Activated CD4-positive, alpha-beta T cell treated with anti-CD3 and anti-CD28 coated beads for 36 hours (primary cell): ENCODE measurements at places on chromosomes 5 and 9.

DNA sequence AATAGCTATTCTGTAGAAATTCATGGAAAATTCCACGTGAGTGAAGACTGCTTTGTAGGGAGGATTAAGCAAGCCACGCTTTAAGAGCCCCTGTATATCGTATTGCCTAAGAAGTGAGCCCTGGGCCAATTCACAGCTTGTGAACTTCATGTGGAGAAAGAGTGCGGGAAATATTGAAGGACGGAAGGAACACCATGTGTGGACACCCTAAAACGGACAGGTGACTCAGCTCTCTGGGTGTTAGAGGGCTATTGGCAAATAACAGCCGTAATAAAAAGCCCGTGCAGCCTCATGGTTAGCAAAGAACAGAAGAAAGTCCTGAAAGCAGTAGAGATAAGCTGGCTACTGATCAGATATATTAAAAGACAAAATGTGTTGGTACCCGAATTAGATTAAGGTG lies 26.4 kb downstream of the ZNF366 start:
- no peak overlapping the region for H3K4me3 ChIP-seq
- peaks cover 12% of the 10 kb centered on the region for H3K27me3 ChIP-seq
- no peaks in the 10 kb centered on the region for H3K4me1 ChIP-seq
- no peak overlapping the region for H3K27ac ChIP-seq
- no peaks in the 10 kb centered on the region for H3K36me3 ChIP-seq
- no peak for DNase-seq

GRCh38 chr9:34830068-34830467 lies 120.1 kb upstream of the CCL21 start:
- H3K36me3 ChIP-seq, result no peaks in the 10 kb centered on the region
- no peak for DNase-seq
- H3K27ac ChIP-seq, result no peak overlapping the region
- H3K27me3 ChIP-seq, result peaks cover 7% of the 10 kb centered on the region
- no peak overlapping the region for H3K4me3 ChIP-seq

DNA sequence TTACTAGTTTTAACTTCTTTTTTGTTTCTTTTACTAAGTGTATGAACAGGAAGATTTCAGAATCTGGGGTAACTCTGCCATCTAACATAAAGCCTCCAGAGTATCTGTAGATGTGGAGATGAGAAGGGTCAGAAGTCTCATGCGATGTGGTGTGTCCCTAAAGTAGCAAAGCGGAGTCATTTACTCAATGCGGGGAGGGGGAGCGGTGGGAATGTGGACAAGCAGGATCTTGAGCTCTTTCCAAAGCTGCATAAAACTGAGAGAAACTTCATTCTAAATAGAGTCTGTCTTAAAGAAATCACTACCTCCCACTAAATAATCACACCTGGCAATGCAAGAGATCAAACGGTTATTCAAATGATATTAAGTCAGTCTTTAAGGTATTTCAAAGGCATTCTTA lies 92.4 kb downstream of the MED27 start:
- no peaks in the 10 kb centered on the region for H3K36me3 ChIP-seq
- peaks cover 8% of the 10 kb centered on the region for H3K4me1 ChIP-seq
- H3K27ac ChIP-seq, result no peak overlapping the region
- no peaks in the 10 kb centered on the region for H3K27me3 ChIP-seq
- H3K4me3 ChIP-seq, result no peak overlapping the region

DNA sequence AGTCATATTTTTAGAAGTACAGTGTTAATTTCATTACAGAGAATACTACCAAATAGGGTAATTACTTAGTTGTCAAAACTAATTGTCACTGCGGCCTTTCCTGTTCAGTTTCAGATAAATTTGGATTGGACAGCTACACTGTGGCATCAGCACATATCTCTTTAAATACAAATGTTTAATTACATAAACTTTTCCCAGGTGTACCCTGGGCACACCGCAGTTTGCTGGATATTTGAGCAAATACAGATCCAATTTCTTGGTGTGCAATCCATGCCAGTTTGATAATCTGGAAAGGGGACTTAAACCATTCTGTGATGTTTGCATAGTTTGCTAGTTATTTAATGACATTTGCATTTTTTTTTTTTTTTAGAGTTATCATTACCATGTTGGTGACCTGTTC lies 10.8 kb downstream of the ATP6V0E1 start:
- H3K4me3 ChIP-seq, result no peak overlapping the region
- H3K36me3 ChIP-seq, result peaks cover 37% of the 10 kb centered on the region
- no peak overlapping the region for H3K27ac ChIP-seq
- H3K4me1 ChIP-seq, result peaks cover 45% of the 10 kb centered on the region
- no peaks in the 10 kb centered on the region for H3K27me3 ChIP-seq

- peak overlapping the region; percentile 87 for H3K27ac ChIP-seq
- H3K27me3 ChIP-seq, result no peaks in the 10 kb centered on the region
- peak overlapping the region; percentile 79 for H3K4me3 ChIP-seq
- peaks cover 58% of the 10 kb centered on the region for H3K36me3 ChIP-seq
- H3K4me1 ChIP-seq, result peaks cover 51% of the 10 kb centered on the region
- DNase-seq, result peak; percentile 59
Observed at GRCh38 chr9:132350861-132351315, 3.9 kb downstream of the SETX start.

GRCh38 chr9:81848472-81848871 lies 79.8 kb upstream of the SPATA31D4 start:
- H3K27ac ChIP-seq, result no peak overlapping the region
- no peak for DNase-seq
- H3K4me3 ChIP-seq, result no peak overlapping the region
